ENCODE measurements at places on chromosomes 4 and X.

DNA sequence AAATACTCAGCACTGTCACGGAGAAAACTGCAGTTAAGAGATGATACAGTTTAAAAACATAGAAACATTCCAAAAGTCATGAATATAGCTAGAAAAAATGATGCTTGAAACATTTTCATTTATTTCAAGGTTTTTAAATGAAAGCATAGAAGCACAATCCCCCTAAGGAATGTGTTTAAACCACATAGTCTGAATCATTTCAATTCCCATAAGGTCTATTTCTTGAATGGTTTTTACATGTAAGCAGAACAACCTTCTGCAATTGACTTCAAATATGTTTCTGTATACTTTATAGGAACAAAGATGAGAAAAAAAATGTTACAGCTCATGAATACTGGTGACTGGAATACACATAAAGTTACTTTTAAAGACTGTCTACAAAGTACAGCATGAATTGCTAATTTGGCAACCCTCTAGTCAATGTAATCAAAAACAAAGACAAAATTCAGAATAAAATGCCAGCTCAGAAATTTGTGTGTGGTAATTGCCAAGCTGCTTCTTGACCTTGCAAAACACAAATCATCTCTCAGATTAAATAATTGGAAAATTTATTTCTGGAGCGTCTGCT is 886.4 kb upstream of the ADGRL3 start:
- no peak for DNase-seq

DNA sequence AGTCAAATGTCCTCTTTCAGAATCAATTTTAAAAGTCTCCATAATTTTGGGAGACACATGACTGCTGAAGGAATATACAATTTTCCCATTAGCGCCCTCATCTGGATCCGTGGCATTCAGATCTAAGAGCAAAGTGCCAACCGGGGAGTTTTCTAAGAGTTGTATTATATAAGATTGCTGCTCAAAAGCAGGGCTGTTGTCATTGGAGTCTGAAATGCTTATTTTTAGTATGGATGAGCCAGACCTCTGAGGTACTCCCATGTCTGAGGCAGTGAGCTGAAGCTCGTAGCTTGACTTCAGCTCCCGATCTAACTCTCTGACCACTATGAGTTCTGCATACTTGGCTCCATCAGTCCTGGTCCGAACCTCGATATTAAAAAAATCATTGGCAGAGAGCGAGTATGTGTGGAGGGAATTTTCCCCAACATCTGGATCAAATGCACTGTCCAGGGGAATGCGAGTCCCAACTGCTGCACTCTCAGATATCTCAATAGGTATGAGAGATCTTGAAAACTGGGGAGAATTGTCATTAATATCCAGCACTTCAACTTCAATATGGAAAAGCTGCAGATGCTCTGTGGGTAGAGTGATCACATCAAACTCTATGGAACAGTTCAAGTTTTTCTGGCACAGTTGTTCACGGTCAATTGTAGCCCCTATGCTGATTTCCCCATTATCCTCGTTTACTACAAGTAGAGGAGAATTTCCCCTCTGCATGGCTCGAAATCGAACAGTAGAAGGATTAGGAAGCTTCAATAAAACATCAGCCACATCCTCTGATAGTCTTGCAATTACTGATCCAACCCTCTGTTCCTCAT is 917 bp downstream of the PCDH18 start:
- DNase-seq, result no peak

DNA sequence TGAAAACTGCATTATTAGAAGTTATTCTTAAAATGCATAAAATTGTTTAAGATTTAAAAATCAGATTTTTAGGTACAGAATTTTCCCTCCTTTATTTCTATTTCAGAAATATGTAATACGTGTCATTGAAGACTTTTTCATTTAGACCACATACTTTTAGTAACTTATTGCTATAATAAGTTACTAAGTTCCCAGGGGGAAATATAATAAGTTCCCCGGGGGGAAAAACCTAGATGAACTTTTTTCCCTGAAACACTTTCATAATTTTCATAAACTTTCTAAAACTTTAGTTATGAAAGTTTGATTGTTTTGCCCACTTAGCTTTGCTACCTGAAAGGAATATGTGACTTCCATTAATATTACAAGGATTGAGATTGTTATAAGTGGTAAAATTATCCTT is 1341.5 kb upstream of the IGFBP7 start:
- DNase-seq, result no peak

DNA sequence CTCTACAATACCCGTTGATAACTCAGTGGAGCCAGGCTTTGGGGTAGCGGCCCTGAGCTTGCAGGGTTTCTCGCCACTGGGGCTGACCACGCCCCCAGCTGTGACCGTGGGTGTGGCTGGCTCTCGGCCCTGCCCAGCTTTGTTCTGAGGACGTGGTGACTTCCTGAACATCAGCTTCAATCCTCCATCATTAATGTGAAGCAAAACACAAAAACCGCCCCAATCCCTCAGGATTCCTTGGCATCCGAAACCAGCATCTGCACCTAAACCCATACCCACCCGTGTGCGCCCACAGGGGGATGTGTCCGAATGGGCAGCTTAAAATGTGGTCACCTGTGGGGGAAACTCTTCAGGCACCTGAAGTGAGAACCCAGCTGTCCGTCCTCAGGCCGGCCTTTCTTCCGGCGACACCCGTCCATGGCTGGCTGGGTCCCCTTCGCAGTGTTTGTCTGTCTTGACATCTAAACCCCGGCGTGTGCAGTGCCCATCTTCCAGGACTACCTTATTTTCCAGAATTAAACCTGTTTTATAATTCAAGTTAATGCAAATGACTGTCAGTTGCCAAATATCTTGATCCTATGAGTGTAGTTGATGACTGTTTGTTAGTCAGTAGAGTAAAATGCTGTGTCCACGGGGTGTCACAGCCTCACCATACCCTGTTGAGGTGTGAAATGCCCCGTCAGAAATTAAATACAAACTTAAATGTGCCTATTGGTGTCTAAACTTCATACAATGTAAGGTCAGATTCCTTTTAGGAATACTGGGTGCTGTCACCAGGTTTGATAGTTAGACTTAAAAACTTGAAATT is 27.3 kb downstream of the NELFA start:
- peak; percentile 56 for DNase-seq

GRCh38 chrX:135275973-135276372 is 24.1 kb downstream of the ETDA start:
- DNase-seq, result no peak

GRCh38 chr4:173318648-173319211 is 15.4 kb downstream of the HMGB2 start:
- no peak for DNase-seq

GRCh38 chr4:136706942-136707341 is 825.4 kb downstream of the PCDH18 start:
- DNase-seq, result no peak

DNA sequence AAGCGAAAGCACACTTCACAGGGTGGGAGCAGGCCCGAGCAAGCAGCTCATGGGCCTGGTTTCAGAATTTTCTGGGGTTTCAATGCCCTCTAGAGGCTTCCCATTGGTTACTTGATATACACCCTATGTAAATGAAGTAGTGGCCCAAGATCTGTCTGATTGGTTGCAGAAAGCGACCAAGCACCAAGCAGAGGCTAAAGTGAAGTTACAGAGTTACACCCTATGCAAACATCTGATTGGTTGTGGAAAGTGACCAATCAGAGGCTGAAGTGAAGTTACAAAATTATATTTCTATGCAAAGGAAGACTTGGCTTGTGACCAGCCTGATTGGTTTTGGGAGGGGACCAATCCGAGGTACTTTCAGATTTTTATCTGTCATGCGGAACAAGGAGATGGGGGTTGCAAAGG is 8.2 kb downstream of the FHIP1A start:
- no peak for DNase-seq

GRCh38 chr4:52932591-52933470 is 70.7 kb downstream of the RASL11B start:
- DNase-seq, result no peak

DNA sequence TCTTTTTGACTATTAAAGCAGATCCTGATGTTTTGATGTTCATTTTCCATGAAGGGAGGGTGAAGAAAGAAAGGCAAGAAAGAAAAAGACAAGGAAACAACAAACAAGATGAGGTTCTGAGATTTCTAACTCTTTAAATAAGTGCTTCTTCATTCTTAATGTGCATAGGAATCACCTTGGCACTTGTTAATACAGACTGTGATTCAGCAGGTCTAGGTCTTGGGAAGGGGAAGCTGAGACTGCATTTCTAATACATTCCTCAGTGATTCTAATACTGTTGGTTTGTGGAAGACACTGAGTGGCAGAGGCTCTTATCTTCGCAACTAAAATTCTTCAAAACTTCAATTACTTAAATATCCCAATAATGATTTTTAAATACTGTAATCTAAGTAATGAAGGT is 95.2 kb upstream of the NAP1L5 start:
- no peak for DNase-seq

GRCh38 chrX:135431886-135432285 is 10.1 kb downstream of the SMIM10L2A start:
- DNase-seq, result no peak

GRCh38 chr4:96887857-96888256 is 1048.0 kb downstream of the PDHA2 start:
- no peak for DNase-seq

GRCh38 chr4:145665773-145666172 is 14.2 kb upstream of the C4orf51 start:
- DNase-seq, result no peak

DNA sequence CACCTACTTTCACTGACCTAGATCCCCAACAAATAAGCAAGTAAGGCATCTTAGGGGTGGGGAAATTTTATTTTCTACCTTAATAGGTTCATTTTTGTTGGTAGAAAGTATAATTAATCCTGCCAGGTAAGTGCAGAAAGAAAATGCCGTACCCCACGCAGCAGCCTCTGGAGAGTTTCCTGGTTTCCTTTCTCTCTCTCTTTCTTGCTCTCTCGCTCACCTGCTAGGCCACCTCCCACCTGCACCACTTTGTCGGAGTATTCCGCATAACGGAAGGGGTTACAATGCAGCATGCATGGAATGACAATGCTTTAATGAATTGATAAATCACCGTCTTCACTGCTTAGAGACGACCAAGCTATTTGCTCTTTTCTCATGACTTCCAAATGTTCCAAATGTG is 101.0 kb downstream of the SCD5 start:
- no peak for DNase-seq

DNA sequence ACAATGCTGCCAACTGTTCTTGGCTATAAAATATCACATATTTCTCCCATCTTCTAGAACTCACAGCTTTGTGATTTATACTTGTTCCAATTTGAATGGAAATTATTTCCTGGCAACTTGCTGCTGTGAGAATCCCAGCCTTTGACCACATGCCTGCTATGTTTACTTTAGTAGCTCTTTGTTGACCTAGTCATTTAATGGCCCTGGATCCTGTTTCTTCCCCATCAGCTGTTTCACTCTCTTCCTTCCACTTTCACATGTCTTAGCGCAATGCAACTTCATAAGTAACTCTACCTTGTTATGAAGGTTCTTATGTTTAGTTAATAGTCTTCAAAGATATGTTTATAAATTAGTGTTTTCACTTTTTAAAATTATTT is 1973.6 kb upstream of the AGA start:
- no peak for DNase-seq

- no peak for DNase-seq
Measured at GRCh38 chr4:3421470-3421869, 20.3 kb upstream of the HGFAC start.

- DNase-seq, result no peak
Measured at GRCh38 chr4:170008371-170008770, 17.8 kb downstream of the MFAP3L start.

GRCh38 chr4:70802928-70803580 is 36.6 kb downstream of the GRSF1 start:
- no peak for DNase-seq

GRCh38 chr4:187192266-187192665 is 468.6 kb upstream of the FAT1 start:
- no peak for DNase-seq

GRCh38 chr4:52870225-52870624 is 8.1 kb downstream of the RASL11B start:
- DNase-seq, result no peak

- DNase-seq, result no peak
Measured at GRCh38 chrX:77924320-77924859, 13.9 kb downstream of the ATP7A start.

DNA sequence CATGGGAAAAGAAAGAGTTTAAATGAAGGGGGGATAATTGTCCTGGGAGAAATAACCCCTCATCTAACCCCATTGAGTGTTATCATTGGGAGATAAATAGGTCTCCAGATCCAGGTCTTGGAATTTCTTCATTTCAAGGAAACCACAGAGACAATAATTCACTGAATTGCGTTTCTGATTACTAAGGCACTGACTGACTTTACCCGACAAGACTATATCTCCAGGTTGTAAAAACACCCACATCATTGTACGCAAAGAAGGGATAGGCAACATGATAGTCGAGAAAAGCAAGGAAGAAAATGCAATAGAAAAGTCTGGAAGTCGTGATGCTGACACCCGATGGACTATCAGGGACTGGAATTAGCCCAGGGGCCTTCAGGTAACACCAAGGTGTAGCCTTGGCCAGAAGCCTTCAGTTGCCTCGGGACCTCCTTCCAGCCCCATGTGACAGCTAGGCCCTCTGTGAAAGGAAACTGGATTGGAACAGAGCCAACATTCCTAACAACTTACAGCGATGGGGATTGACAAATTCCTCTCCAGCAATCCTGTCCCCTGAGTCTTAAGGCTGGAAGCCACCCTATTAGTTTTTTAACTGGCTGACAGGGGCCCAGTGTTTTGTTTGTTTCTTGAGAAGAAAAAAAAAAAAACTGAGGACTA is 46.5 kb upstream of the RAB9B start:
- no peak for DNase-seq

- no peak for DNase-seq
Measured at GRCh38 chrX:150049647-150050046, 111.4 kb upstream of the EOLA2 start.

DNA sequence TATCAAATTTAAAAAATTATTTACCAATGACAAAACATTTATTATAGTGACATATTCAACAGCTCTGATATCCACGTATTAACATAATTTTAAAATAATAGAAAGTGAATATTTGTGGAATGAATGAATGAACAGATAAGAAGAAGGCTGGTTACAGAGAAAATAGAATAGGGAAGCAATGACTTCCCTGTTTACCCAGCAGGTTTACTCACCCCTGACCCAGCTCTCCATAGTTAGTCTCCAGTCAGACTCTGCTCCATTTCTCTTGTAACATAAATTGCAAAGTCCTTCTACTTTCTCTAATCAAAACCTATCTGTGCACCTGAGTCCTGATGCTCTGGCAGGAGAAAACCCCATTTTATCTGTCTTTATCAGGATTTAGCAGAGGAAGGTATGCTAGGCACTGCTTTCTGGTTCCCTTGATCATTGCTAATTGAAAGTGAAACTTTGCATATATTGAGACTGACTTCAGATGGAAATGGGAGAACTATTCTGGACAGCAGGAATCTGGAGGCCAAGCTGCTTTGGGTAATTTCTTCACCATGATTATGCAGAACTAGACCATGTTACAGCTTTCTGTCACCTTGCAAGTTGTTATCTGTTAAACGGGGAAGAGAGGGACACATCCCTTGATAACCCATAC is 363.0 kb downstream of the FAT4 start:
- no peak for DNase-seq
